ENCODE measurements at places on chromosomes 7 and 10.
A peak's percentile ranks its signal among the peaks of the same experiment; 100 is the strongest.

DNA sequence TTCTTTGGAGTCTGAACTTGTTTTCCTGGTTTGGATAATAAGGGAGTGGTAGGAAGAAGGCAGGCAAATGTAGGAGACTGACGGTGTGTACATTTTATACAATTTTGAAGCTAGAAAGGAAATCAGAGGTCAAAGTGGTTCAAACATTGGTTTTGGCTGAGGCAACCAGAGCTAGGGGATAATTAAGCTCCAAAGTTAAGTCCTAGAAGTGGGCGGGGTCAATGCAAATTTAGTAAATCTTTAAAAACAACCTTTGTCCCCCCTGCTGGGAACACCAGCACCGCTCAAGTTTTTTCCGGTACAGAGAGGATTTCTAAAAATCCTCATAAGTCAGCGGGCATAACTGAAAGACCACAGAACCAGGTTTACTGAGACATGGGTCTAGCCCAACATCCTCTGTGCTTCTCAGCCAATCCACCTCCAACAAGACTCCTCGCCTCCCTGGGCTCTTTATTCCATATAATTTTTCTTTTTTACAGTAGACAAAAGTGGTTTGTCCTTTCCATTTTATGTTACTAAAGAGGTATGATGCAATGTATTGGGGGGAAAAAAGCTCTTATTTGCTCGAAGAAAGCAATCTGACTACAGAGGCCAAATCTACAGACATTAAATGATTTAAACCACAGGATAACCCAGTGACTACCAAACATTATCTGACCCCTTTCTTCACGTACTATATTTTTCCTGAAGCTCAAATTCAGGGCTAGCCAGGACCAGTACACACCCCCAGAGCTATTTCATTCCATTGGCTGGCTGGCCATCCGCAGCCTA is 1.6 kb downstream of the GLUD1 start:
- peak; percentile 6 for ATAC-seq

GRCh38 chr7:116998567-116999175 is 45.4 kb downstream of the ST7 start:
- no peak for ATAC-seq

- ATAC-seq, result peak; percentile 65
Observed at GRCh38 chr10:6119423-6119822, 30.6 kb downstream of the RBM17 start.

GRCh38 chr7:151565541-151565940 is 45.8 kb upstream of the RHEB start:
- ATAC-seq, result no peak

GRCh38 chr7:24408798-24409430 is 124.9 kb downstream of the NPY start:
- no peak for ATAC-seq

GRCh38 chr10:45420453-45421192 is 46.6 kb downstream of the ALOX5 start:
- peak; percentile 61 for ATAC-seq

DNA sequence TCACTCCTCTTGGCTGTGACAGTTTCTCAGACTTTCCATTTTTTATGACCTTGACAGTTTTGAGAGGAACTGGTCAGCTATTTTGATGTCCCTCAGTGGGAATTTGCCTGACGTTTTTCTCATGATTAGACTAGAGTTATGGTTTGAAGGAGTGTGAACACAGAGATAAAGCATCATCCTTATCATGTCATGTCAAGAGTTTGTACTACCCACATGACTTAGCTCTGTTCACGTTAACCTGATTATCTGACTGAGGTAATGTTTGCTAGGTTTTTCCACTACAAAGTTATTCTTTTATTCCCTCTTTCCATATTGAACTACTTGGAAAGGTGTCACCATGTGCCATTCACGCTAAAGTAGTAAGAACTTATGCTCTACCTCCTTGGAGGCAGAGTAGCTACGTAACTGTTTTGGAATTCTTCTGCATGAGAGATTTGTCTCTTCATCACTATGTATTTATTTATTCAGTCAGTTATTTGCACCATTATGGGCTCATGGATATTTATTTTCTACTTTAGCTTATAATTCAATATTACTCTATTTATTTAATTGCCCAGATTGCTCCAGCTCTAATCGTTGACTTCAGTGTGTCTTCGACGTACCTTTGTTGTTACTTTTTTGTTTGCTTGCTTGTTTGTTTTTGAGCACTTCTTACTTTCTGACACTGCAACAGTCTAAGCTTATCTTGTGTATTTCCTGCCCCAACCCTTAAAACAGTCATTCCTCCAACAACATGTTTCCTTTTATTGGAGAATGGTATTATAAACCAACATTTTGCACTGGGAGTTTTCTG is 50.4 kb downstream of the CPED1 start:
- ATAC-seq, result no peak

DNA sequence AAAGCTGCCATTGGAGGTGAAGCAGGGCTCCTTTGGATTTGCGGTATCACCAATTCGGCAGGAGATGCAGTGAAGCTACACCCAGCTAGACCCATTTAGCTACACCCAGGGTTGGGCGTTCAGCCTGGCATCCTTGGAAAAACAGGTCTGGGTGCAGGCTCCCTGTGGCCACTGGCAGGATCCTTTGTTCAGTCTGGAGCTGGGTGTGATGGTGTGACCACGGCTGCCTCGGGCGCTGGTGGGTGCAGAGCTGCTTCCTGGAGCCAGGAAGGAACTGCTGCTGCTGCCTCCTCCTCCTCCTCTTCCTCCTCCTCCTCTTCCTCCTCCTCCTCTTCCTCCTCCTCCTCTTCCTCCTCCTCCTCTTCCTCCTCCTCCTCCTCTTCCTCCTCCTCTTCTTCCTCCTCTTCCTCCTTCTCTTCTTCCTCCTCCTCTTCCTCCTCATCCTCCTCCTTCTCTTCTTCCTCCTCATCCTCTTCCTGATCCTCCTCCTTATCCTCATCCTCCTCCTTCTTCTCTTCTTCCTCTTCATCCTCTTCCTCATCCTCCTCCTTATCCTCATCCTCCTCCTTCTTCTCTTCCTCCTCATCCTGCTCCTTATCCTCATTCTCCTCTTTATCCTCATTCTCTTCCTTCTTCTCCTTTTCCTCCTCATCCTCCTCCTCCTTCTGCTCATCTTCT is 84.0 kb downstream of the GRK5 start:
- no peak for ATAC-seq

GRCh38 chr7:82105463-82105862 is 335.6 kb upstream of the HGF start:
- ATAC-seq, result no peak

DNA sequence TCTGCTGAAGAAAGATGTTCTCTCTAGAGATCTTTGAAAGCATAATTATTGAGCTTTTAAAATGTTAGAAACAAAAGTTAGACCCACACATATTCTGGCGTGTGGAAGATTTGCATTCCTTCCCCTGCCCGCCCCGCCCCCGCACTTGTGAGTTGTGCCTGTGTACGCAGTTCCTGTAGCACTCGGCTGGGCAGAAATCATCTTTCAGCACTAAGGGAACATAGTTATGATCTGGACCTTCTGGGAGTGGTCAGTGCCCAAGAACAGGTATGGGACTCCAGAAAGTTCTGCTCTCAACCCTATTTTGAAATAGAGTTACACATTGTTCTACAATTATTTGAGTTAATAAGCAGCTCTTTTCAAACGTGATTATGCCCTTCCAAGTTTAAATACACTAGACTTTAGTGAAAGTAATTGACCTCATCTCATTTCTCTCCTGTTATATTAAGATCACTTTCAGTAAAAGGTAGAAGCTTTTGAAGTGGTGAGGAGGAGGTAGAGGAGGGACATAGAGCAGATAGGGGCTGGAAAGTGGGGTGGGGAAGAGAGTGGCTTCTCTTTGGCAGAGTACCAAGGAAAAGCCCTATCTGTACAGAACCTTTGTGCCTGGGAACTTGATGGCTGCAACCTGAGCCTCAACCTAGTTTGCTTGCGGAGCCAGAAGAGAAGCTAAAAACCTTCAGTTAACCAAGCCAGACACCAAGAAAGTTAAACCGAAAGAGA is 5.7 kb downstream of the BLVRA start:
- ATAC-seq, result peak; percentile 58

GRCh38 chr10:88457660-88458059 is 125.5 kb downstream of the RNLS start:
- no peak for ATAC-seq

DNA sequence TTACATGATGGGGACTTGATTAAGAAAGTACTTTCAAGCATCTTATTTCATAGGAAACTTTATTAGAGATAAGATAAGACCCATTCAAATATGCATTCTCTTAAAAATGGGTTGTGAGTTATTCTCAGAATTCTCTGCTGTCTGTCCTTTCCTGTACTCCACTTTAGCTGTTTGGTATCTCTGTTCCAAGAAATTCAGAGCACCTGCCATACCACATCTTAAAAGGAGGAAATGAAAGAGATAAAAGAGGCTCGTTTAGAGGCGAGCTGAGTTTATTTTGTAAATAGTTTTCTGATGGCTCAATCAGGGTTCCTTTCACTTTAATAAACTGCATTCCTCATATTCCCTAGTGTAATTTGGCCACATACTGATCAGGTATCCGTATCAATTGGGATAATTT is 87.2 kb downstream of the MDFIC start:
- ATAC-seq, result peak; percentile 50

DNA sequence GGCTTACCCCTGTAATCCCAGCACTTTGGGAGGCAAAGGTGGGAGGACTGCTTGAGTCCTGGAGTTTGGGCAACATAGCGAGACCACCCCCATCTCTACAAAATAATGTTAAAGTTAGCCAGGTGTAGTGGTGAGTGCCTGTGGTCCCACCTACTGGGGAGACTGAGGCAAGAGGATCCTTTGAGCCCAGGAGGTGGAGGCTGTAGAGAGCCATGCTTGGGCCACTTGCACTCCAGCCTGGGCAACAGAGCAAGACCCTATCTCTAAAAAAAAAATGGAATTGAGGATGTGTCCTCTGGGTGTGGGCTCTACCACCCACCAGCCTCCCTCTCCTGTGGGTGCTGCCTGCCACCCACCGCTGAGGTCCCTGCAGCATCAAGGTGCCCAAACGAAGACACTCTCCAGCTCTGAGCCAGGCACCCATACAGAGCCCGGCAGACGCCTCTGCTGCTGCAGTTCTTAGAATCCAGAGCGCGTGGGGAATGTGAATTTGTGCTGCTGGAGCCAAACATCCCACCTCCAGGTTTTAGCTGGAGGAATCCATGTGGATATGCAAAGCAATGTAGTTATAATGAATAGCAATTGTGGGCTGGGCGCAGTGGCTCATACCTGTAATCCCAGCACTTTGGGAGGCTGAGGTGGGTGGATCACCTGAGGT is 176.0 kb upstream of the TNRC18 start:
- ATAC-seq, result no peak

All from activated T-helper 17 cell treated with anti-CD3 and anti-CD28 coated beads, Interleukin-2, amount 50 U/mL, for 72 hours (primary cell).